Glomerular endothelial cell (primary cell): ENCODE measurements at places on chromosomes 4 and X. TPM values are rescaled to one million over a fixed set of nuclear protein-coding genes. Genes with fewer than 3 reads are reported as not detected.

ANKRD17 gene
- 48.2 and 62.5 TPM in 2 replicates for total RNA-seq

TACR3 gene
- total RNA-seq: not detected in 2 replicates

CXCR3 gene
- not detected in 2 replicates for total RNA-seq

NAP1L2 gene
- 0.41 TPM in 1 of 2 replicates, not detected in the other for total RNA-seq

BLTP1 gene
- 41.1 and 50.6 TPM in 2 replicates for total RNA-seq

NAA11 gene
- not detected in 2 replicates for total RNA-seq

TBX22 gene
- not detected in 2 replicates for total RNA-seq

DNA sequence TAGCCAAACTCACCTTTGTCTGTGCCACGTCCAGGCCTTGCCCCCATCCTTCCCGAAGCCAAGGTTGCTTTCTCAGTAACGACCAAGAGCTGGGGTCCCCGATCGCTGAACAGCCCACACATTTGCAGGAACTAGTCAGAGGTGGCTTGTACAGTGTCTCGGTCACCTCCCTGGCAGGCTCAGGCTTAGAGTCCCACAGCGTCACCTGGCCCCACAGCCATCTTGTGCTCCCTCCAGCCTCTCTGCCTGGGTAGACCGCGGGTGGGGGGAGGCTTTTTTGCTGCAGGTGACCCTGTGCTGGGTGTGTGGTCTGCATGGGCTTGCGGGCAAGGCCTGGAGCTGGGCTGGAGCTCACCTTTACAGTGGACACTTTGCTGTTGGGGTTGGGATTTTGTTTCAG is 60.2 kb downstream of the PSAPL1 start:
- DNase-seq: no peak

- no peak for DNase-seq
Measured at GRCh38 chr4:185082561-185082960, 60.5 kb upstream of the SLC25A4 start.

- no peak for DNase-seq
Measured at GRCh38 chr4:158313566-158313965, 103.3 kb downstream of the TMEM144 start.

DNA sequence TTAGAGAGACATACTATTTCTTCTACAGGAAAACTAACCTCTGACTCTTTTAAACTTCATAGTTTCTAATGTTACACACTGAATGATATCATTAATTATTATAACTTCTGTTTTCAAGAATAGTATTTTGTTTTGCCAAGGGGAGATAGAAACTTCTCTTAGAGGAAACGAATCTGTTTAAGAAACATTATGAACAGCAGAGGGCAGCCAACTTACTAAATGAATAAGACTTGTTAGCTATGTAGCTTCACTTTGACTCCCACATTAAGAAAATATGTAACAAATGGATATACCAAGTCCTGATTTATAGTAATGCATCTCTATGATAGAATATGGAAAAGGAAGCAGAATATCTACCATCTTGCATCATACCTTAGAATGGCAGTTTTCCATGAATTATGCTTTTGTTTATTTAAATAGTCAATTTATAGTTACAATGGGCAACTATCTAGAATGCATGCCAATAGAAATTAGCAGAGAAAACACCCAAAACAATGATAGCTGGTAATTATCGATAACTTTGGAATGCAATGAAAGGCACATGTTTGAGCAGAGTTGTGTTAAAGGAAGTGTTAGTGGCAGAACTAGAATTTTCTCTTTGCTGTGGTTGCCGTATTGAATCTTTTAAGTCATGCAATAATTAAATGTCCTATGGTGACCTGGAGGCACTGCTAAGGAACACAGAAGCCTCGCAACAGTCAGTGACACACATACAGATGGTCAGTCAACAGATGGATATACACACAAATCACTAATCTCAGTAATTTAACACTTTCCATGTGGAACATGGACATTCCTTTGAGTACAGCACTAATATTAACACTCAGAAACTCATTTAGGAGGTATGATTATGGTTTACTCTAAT is 105.7 kb upstream of the PDLIM3 start:
- peak; percentile 66 for DNase-seq

- no peak for DNase-seq
Measured at GRCh38 chr4:123366144-123366748, 30.3 kb upstream of the SPRY1 start.

- DNase-seq: no peak
Measured at GRCh38 chr4:8277356-8278008, 7.9 kb downstream of the HTRA3 start.

- no peak for DNase-seq
Measured at GRCh38 chr4:185702147-185702663, 109.8 kb downstream of the SORBS2 start.

- no peak for DNase-seq
Measured at GRCh38 chr4:54367059-54367458, 138.0 kb downstream of the PDGFRA start.

GRCh38 chr4:90515191-90515590 is 388.0 kb downstream of the CCSER1 start:
- no peak for DNase-seq

GRCh38 chr4:186326391-186326790 is 60.4 kb downstream of the F11 start:
- DNase-seq: no peak

- DNase-seq: no peak
Measured at GRCh38 chr4:154741922-154742850, 1.6 kb upstream of the LRAT start.

GRCh38 chr4:72286185-72286584 is 254.4 kb downstream of the NPFFR2 start:
- peak; percentile 12 for DNase-seq

DNA sequence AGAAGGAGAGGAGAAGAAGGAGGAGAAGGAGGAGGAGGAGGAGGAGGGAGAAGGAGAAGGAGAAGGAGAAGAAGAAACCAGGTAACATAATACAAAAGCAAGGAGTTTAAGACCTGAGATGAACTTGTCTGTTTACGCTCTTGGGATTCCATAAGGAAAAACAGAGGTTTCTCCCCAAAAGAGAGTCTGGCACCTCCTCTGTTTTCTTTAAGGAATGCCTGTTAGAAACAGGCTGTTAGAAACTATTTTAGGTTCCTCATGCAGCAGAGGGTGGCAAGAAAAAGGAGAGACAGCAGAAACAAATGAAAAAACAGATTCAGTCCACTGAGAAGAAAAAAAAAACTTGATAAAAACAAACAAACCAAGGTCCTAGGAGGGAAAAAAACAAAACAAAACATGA is 10.3 kb upstream of the FHDC1 start:
- no peak for DNase-seq
